ENCODE measurements at places on chromosomes 7 and 10.

- no peak for DNase-seq
Measured at GRCh38 chr10:103199488-103199887, 6.4 kb upstream of the NT5C2 start.

GRCh38 chr7:106180721-106181120, 68.6 kb upstream of the SYPL1 start:
- no peak for DNase-seq

DNA sequence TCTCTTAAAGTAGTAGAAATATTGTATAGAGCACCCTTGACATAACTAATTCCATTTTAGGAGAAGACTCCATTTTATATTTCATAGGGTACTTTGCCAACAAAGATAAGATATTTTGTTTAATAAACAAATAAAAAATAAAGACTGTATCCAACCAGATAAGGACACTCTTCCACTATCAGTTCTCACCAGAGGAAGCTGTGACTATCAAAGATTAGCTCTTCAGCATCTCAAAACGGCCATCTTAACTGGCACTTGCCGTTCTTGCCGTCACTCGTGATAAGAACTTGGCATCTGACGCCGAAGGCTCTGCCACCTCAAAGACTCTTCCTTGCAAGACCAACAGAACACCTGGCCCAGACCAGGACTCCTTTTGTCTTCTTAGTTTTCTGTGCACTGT, 26.3 kb upstream of the AKR1B1 start:
- DNase-seq: no peak

GRCh38 chr10:44995914-44996669, 4.6 kb upstream of the ZNF22 start:
- DNase-seq: no peak

DNA sequence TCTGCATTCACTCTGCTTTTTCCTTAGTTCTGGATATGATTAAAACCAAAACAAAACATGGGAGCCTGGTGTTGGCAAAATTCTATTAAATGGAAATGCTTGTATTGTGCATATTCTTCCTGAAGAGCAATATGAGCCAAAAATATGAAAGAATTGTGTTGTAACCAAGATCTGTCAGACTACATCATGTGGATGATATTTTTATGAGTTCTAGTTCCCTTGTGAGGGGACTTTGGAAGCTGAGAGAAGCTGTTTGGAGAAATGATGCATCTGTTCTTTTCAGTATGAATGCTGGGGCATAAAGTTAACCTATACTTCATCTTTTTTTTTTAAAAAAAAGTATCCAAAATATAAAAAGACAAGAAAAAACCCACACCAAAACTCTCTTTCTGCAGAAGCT, 782.7 kb downstream of the ANKRD7 start:
- DNase-seq: no peak

GRCh38 chr10:88118729-88119128, 255.3 kb downstream of the PTEN start:
- no peak for DNase-seq

DNA sequence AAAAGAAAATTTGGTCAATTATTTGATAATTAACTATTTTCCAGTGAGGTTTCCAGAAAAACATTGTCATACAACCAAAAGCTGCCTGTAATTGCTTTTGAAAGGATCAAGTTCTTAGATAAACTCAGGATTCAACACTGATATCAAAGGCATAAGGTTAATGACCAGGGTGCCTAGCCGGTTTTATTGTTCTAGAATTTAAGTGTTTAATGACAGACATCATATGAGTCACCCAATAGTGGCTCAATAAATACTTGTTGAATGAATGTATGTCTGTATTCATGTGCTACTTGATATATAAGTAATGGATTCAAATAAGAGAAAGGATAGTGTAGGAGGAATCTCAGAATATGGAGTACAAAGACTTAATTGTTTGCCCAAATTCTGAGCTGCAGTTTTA, 196.1 kb upstream of the LRGUK start:
- DNase-seq: no peak

Measured in HuH-7.5 (cell line).